Activated T-helper 1 cell treated with Interleukin-2 at 50 U/mL for 16 hours (primary cell): ENCODE measurements at places on chromosomes 12 and 14.
A peak's percentile ranks its signal among the peaks of the same experiment; 100 is the strongest.

DNA sequence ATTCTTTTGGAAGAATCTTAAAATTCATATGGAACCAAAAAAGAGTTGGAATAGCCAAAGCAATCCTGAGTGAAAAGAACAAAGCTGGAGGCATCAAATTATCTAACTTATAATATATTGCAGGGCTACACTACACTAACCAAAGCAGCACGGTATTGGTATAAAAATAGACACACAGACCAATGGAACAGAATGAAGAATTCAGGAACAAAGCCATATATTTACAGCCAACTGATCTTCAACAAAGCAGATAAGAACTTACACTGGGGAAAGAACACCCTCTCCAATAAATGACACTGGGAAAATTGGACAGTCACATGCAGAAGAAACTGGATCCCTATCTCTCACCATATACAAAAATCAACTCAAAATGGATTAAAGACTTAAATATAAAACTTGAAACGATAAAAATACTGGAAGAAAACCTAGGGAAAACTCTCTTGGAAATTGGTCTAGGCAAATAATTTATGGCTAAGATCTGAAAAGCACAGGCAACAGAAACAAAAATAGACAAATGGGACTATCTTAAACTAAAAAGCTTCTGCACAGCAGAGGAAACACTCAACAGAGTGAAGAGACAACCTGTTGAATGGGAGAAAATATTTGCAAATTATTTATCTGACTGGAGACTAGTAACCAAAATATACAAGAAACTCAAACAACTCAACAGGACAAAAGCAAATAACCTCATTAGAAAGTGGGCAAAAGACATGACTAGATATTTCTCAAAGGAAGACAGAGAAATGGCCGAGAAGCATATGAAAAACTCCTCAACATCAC is 286.3 kb downstream of the ITPR2 start:
- DNase-seq, result no peak

GRCh38 chr12:132150780-132151144 is 6.5 kb downstream of the NOC4L start:
- no peak for DNase-seq

DNA sequence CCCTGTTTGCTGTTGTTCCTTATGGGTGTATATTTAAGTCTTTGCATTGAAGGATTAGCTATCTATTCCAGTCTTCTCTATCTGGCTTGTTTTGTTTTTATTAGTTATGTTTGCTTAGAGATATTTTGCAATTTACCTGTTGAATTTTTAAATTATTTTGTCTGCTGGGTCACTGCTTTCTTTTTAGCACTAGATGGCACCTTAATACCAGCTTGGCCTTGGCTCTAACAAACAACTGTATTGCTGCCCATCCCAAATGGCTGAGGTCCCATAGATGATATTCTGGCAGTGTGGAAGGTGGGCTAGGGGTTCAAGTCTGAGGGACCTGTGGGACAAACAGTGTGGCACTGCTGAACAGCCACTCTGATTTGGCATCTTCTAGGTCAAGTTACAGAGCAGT is 144.0 kb upstream of the FBXO33 start:
- DNase-seq, result no peak

GRCh38 chr14:50599700-50600444 is 39.9 kb downstream of the ATL1 start:
- DNase-seq, result no peak

DNA sequence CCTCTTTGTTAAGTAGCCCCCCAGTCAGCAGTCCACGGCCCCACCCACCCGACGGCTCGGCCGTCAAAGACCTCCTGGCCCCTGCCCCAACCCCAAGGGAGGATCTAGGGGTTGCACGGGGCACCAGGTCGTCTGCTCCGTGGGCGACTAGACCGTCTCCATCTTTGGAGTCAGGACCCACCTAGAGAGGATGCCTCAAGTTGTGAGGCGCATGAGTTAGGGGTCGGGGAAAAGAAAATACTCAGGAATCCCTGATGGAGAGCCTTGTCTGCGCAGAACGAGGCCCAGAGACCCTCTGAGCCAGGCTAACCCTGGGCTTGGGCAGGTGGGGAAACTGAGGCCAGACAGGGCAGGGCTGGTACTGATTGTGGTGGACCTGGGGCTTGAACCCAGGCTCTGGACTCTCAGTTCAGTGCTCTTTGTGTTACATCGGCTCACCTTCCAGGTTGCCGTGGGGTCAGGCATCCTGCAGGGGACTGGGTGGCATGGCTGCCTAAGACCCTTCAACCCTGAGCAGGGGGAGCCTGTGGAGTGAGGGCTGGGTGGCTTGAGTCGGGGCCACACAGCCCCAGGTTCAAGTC is 839 bp downstream of the OTUB2 start:
- DNase-seq, result no peak

- no peak for DNase-seq
Measured at GRCh38 chr12:126117502-126117901, 1052.3 kb downstream of the AACS start.

DNA sequence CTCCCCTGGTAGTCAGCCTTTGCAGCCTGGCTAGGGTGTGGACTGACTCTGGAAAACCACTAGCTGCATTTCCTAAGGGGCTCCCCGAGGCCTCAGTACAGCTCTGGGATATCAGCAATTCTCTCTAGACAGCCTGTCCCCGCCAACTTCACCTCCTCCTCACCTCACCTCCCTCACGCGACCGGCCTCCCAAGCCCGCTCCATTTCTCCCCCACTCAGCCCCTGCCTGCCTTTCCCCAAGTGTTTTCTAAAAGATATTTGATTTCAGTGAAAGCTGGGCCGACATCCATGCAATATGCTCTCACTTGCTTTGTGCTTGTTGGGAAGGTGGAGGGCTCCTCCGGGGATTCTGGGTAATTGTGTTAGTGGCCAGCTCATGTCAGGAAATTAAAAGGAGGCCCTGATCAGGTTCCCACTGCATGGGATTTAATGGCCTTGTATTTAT is 91.8 kb downstream of the ESRRB start:
- DNase-seq, result no peak

- DNase-seq, result no peak
Measured at GRCh38 chr14:52106840-52107239, 38.0 kb upstream of the NID2 start.

- DNase-seq, result no peak
Measured at GRCh38 chr12:26567126-26567525, 265.9 kb downstream of the ITPR2 start.

DNA sequence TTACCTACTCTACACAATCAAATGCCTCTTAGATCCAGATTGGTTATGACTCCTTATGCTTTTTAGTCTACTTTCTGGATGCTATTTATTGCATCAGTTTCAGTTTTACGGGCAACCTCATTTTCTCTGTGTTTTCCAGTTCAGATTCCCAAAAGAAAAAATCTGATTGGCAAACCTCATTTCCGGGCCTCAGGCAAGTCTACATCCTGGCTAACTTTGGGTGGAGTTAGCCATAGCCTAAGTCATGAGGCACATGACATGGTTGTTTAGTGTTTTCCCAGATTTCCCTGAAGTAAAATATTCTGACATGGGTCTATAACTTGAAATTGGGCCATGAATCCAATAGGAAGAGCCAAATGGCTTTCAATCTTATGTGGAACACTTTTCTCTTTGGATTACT is 339.7 kb downstream of the NUAK1 start:
- DNase-seq, result no peak

GRCh38 chr14:68695856-68696255 is 97.0 kb downstream of the ZFP36L1 start:
- DNase-seq, result no peak

GRCh38 chr14:102606296-102606695 is 13.8 kb downstream of the RCOR1 start:
- no peak for DNase-seq

- DNase-seq, result no peak
Measured at GRCh38 chr14:65131301-65131701, 29.0 kb upstream of the MAX start.

DNA sequence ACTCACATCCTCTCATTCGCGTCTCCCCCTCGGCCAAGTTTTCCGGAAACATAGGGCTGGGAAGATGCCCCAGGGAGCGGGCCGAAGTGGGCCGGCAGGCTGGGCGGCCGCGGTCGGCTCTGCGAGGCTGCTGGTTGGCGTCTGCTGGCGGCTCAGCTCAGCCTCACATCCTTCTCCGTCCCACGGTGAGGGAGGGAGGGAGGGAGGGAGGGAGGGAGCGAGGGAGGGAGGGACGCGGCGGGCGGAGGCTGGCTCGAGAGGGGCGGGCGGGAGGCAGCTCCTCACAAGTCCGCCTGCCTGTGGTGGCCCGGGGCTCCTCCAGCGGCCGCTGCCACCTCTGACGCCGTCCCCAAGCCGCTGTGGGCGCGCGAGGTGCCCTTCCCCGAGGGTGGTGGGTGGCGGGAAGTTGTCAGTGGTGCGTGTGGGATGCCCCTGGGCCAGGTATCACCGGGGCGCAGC is 93.8 kb downstream of the RFLNA start:
- DNase-seq, result peak; percentile 10

- DNase-seq, result no peak
Measured at GRCh38 chr12:77007476-77007875, 57.9 kb downstream of the E2F7 start.

GRCh38 chr12:59820594-59821011 is 224.8 kb downstream of the SLC16A7 start:
- no peak for DNase-seq

GRCh38 chr14:101006008-101006407 is 102.5 kb upstream of the RTL1 start:
- no peak for DNase-seq

DNA sequence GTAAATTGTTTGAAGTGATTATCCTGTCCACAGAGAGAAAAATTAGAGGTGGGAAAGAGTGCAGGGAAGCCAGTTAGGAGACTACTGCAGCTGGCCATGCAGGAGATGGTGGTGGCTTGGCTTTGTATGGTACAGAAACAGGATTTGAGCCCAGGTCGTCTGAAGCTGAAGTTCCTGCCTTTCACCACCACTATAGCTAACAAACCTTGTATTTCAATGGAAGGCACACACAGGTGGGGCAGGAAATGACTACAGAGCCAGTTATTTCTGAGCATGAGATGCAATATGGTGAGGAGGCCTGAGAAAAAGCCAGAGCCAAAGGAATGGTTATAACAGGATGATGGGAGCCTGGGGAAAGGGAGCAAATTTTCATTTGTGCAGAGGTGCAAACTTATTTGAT is 103.9 kb downstream of the BTG1 start:
- no peak for DNase-seq

DNA sequence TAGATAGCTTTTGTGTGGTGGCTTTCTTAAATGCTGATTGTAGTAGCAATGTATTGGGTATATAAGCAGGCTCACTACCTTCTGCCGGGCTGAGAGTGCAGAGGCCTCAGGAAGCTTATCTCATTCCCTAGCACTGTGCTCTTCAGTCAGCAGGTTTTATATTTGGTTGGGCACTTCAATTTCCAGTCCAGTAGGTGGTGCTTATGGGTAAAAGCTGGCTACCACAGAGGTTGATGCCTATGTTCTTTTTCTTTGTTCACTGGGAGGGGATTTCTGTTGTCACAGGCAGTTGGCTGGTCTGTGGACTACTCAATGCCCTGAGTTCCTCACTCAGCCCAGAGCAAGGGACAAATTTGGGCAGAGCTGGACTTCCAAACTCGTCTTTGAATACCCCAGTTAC is 43.0 kb upstream of the GLIPR1 start:
- DNase-seq, result no peak

DNA sequence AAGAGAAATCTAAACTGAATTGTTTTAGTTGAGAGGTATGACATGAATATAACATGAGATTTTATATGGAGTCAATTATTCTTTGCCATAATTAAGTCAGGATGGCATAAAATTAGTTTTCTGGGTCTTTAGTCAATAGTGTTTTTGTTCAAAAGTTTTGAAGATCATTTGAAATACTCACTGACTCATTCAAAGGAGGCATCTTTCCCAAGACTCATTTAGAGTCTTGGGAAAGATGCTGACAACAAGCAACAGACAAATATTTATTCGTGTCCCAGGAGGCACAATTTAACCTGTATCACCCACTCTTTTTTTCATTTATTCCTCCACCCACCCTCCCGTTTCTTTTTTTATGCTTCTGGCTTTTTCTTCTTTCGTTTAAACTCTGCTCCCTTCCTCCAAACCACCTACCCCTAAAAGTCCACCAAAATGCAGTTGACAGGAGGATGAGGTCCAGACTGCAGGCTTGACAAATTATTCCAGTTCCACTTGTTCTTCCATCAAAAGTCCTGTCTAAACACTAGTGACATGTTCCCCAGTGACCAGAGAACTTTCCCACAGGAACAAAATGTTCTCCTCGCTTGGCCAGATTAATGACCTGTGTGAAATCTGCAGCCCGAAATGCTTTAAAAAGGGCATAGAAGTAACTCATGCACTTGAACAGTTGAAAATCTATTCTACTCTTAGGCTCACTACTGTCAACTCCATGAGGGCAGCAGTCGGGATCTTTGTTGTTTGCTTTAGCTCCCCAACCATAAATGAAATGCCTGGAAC is 43.3 kb upstream of the CSRP2 start:
- no peak for DNase-seq

DNA sequence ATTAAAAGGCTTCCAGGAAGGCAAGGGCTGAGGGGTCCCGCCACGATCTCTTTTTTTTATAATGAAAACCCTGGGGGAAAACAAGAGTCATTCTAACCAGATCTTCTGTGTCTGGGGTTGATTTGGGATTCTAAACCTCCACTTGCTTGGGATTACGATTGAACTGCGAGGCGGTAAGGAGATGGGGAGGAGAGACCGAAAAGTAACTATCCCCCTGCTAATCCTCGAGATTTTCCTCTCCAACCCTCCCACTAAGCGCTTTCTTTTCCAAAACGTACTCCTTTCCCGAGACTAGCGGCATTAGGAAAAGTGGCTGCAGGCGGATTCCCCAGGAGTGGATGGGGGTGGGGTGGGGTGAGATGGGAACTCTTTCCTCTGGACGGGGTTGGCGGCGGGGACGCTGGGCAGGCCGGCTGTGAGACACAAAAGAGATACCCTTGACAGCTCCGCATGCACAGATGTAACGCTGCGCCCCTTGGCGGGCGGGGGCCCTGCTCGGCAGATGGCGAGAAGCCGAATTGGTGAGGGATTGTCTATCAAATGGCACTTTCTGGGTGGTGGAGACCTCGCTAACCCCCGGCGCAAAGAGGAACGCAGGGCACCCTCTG is 830 bp upstream of the SRRM4 start:
- no peak for DNase-seq

- no peak for DNase-seq
Measured at GRCh38 chr12:42987216-42987650, 397.7 kb upstream of the PRICKLE1 start.

DNA sequence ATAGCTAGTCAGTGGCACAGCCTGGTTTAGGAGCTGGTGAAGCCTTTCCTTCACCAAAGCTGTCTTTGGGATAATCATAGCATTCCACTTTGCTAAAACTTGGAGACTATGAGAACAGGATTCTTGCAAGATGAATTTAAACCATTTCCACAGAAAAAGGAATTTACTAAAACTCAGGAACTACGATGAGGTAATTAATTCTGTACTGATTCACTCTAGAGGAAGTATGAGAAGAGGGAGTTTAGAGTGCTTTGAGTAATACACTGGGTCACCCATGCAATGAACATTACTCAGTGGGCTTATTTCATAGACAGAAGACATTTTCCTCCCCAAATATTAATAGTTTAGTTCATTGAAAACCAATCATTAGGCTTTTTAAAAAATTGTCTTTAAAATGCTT is 73.0 kb downstream of the RMST start:
- no peak for DNase-seq

GRCh38 chr12:4435537-4435936 is 10.1 kb downstream of the FGF6 start:
- no peak for DNase-seq

- DNase-seq, result no peak
Measured at GRCh38 chr12:54956818-54957641, 27.5 kb downstream of the TESPA1 start.

- no peak for DNase-seq
Measured at GRCh38 chr12:73181244-73181643, 909.1 kb downstream of the TRHDE start.
